ENCODE measurements at places on chromosomes 7 and 10.

DNA sequence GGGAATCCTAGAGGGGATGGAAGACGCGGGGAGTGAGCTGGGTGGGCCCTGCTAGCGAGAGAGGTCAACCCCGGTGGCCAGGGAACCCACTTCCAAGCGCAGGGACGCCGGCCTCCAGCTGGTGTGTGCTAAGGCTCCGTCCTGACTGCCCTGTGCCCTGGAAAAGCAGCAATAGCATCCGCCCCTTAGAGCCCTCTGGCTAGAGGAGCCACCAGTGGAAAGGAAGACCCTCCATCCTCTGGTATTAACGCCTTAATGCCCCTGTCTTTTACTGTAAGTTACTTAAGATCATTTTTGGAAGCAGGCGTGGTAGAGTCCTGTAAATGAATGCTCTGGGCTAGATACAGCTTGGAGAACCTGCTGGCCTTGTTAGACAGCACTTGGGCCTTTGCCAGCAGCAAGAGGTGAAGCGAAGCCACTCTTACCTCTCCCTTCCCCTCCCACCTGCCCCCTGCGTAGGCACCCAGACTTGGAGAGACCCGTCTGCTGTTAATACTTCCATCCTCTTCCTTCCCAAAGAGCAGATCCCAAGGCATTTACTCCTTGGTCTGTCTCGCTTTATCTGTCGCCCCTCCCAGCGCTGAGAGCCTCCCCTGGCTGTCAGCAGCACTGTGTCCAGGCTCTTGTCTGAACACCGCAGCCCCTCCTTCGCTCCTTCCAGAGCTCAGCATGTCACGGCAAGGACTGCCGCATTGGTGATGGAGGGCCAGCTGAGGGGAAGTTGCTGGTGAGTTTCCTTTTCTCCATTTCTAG, 4.6 kb downstream of the REPIN1 start:
- no peak for DNase-seq

DNA sequence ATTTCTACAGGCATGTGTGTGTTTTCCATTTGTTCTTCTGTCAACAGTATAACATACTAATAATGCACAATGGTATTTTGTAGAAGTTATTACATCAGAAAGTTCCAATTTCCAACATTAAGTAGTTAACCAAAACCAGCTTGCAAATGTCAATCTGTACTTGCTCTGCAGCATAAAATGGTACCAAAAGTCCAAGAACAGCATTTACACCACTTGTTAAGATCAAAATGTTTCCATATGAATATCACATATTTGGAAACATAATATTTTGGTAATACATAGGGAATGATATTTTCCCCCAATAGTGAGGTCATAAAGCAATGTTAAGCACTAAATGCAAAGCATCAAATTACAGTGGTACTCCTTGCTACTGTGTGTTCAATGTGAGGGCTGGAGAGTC, 162.1 kb downstream of the ZNF438 start:
- no peak for DNase-seq

GRCh38 chr10:287814-288213, 152.6 kb downstream of the ZMYND11 start:
- no peak for DNase-seq

DNA sequence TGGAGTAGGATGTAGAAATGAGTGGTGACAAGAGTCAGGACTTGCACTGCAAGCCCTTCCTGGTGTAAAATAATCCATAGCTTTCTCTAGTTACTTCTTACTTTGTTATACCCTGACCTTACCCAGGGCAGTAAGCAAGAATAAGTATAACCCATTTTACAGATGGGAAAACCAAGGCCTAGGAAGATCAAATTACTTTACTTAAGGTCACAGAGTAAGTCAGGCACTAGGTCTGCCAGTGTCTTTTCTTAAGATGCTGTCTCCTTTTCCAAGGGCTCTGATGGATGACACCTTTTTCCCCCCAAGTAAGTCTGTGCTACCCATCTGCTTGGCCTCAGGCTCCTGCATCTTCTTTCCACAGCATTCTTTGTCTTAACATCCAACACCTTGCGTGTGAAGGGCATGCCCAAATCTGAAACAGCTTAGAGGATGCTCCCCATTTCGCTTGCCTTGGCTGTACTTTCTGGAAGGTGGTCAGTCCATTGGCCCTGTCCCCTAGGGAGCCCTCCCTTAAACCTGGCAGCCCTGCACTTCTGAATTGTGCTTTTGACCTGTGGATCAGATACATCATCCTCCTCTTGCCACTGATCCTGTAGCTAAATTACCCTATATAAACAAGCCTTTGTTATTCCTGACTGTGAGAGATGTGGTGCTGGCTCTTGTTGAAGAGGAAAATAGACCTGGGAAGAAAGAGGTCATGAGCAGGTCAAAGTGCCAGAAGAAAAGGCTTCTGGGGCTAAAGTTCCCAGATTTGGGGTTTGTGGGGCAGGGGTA, 168.6 kb downstream of the LRMDA start:
- no peak for DNase-seq

- DNase-seq, result no peak
Observed at GRCh38 chr7:106609416-106609815, 51.5 kb downstream of the CCDC71L start.

DNA sequence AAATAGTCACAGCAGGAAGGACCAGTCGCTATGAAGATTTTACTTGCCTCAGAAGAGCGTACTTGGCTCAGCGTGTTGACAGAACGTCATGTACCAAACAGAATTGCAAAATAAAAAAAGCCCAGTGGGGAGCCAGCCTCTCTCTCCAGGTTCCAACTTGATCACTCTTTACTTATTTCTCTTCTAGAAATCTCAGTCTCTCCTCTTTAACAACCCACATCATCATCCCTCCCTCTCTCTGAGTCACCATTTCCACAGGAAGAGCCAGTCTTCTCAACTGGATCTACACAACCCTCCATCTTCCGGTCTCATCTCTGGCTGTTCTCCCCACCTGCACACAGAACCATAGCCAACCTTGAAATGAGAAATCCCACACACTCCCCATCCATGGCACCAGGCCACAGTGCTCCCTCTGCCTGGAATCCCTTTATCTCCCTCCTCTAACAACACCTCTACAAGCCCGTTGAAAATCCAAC, 718.3 kb downstream of the GRID1 start:
- DNase-seq, result no peak

DNA sequence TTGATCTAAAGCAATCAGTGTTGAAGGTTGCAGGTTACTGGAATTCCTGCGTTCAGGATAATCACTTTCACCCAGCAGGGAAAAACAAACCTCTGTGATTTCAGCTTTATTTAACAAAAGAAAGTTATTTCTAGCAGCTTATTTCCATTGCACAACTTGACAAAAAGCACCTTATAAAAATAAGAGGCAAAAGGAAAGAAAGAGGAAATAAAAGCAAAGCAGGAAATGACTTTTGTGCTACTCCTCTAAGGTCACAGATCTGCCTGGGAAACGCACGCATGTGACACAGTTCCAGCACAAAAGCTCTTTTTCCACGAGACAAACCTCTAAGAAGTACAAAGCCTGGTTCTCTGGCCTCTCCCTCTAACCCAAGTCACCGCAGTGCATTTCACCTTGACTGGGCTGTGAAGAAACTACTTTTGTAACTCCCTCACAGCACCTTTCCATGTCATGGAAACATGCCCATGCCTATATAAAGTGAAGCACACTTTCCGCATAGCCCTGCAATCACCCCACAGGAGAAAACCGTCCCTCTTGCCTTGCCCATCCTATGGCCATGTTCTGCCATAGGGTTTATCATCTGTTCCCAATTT, 870 bp downstream of the ANK3 start:
- no peak for DNase-seq

- no peak for DNase-seq
Observed at GRCh38 chr10:70943249-70943648, 54.9 kb upstream of the PCBD1 start.

GRCh38 chr10:89086801-89087521, 96.4 kb downstream of the FAS start:
- DNase-seq, result no peak

GRCh38 chr10:70145166-70145665, 1.3 kb downstream of the TYSND1 start:
- DNase-seq, result no peak

GRCh38 chr10:91672021-91672608, 39.2 kb upstream of the PPP1R3C start:
- DNase-seq, result peak; percentile 50

GRCh38 chr7:157575777-157576176, 239.0 kb downstream of the DNAJB6 start:
- DNase-seq, result no peak

DNA sequence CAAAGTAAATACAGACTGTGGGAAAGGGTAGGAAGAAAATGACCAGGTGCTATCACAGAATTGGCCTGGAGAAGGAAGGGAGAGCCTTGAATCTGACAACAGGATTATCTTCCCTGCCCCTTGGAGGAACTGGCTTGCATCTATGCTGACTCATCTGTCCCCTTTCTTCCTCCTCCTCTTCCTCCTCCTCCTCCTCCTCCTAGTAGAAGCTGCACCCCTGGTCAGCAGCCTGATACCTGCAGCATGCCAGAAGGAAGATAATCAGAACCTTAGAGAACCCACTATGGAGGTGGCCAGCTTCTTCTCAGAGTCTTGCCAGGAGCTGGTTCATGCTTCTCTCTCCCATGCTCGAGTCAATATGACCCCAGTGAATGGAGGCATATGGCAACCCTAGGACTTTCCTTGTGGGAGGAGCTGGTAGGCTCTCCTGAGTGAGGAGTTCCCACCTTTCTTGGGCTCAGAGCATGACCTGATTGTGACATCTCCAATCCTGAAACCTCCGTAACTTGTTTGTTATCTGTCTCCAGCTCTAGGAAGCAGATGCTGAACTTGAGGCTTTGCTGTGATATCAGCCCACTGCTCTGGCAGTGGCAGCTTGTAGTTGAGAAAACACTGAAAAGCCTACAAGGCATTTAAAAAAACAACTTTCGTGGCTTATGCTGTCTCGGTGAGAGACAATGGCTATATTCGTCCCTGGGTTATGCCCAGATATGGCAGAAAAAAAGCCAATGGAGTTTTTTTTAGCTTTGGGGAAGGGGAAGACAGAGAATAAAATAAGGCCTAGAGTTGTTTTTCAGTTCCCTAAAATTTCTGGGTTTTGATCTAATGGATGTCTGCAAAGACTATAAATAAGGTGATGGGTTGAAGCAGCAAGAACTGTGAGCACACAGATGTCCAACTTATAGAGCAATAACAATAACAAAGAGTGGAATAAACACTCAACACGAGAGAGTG, 60.6 kb downstream of the CDHR3 start:
- DNase-seq, result no peak

GRCh38 chr7:131904760-131905327, 348.4 kb upstream of the PODXL start:
- no peak for DNase-seq

DNA sequence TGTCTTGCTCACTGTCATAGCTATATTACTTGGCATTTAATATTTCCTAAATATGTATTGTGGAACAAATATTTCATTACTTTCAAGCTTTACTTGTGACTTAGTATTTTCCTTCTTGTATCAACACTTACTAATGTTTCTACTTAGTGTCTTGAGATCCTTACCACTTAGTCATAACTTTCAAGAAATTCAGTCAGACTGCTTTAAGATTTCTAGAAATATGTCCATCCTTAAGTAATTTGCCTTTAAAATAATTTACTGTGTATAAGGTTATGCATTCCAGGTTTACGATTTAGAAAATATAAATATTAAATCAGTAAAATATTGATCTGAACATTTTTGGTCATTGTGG, 87.3 kb upstream of the CSTF2T start:
- no peak for DNase-seq

- no peak for DNase-seq
Observed at GRCh38 chr10:125415006-125415633, 254.8 kb upstream of the CTBP2 start.

DNA sequence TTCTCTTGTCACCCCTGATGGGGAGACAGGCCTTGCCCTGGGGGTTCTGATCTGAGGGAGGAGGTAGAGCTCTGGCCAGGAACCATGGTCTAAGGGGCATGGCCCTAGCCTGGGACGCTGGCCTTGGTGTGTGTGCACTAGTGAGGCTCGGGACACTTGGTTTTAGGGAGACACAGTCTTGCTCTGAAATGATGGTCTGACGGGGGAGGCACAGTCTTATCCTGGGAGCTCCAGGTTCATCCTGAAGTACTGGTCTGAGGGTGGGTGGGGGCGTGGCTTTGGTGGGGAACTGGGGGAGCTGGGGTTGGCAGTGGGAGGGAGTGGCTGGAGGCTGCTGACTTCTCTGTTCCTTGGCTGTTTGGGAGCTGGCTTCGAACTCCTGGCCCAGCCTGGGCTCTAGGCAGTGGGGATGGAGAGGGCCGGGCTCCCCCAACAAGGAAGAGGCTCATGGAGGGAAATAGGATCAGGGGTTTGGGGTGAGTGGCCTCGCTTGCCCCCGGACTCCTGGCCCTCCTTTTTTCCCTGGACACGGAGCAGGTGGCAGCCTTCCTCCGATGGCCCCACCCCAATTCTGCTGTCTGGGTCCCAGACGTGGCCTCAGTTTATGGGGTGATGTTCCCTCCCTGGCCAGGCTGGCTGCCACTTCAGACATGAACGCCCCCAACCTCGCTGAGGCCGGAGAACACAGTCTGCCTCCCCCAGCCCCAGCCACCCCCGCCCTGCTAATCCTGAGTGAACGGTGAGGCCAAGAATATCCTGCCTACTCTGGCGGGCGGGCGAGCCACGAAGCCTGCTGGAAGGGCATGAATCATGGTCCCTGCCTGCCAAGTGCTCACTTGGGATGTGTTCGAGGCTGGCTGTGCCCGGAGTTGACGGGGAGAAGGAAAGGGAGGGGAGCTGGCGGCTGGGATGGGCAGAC, 43.5 kb downstream of the TMEM270 start:
- DNase-seq, result no peak

GRCh38 chr10:62264126-62264525, 4.5 kb downstream of the RTKN2 start:
- DNase-seq, result no peak

DNA sequence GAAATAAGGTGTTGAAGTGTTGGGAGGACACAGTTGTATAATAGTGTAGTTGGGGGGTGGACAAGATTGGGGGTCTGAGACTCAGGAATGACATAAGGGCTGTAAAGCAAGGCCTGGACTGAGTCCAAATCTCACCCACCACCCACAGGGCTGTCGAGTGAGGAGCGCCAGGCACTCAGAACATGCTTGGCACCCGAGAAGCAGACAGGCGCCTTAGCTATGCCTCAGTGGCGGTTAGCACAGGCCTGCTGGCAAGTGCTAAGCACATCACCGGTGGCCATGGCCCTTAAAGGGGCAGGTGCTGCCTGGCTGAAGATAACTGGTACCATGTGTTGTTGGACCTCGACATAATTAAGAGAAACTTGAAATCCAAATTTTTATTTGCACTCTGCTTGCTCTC, 90.7 kb downstream of the COL13A1 start:
- DNase-seq, result no peak

GRCh38 chr10:43219848-43220247, 47.0 kb downstream of the RASGEF1A start:
- DNase-seq, result no peak

GRCh38 chr7:14430926-14431325, 441.5 kb upstream of the ETV1 start:
- no peak for DNase-seq

- no peak for DNase-seq
Observed at GRCh38 chr10:55146032-55146431, 345.0 kb upstream of the PCDH15 start.

DNA sequence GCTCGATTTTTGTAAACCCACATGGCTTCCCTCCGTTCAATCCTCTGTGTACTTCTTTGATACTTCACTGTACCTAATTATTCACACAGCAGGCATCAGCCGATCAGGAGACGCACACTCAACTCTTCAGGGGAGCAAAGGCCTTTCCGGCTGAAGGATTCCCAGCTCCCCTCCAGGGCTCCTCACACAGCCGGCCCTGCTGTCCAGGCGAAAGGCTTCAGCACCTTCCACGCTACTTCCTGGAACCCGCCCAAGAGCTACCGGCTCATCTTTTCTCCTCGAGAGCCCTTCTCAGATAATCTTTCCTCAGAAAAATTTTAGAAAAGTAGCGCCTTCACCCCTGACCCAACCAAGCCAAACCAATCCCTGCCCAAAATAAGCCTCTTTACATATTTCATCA, 270.4 kb downstream of the ZMYND11 start:
- no peak for DNase-seq

All from NCI-H187 (cell line).